Activated CD4-positive, alpha-beta T cell treated with anti-CD3 and anti-CD28 coated beads, Interleukin-2, amount 50 U/mL, for 24 hours (primary cell): ENCODE measurements at places on chromosomes 12 and 14.
A peak's percentile ranks its signal among the peaks of the same experiment; 100 is the strongest.

DNA sequence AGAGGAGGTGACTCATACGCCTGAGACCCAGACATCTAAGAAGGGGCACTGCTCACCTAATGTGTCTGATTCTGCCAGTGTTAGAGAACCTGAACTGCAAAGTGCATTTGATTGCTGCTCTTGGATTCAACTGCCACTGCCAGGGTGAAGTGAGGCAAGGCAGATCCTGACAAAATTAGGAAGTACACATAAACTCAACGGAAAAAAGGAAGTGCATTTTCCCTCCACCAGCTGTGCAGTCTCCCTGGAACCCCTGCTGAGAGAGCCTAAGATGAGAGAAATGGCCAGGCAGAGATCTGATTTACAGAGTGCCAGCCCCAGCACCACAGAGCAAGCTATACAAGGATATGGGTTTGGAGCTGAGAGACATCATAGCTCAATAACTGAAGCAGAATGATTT is 215.3 kb downstream of the SEC23A start:
- DNase-seq, result no peak

DNA sequence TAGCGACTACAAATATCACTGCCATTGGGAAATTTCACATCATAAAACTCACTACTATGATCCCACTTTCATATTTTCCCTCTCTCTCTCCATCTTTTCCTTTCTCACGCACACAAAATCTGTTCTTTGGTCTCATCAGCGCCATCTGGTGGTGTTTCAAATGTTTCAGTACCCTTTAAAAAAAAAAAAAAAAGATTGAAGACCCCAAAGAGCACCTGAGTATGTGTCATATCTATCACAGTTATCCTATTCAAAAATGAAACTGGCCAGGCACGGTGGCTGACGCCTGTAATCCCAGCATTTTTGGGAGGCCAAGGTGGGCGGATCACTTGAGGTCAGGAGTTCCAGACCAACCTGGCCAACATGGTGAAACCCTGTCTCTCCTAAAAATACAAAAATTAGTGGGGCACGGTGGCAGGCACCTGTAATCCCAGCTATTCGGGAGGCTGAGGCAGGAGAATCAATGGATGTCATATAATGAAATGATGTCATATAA is 72.4 kb downstream of the TTC9 start:
- DNase-seq, result peak; percentile 43

DNA sequence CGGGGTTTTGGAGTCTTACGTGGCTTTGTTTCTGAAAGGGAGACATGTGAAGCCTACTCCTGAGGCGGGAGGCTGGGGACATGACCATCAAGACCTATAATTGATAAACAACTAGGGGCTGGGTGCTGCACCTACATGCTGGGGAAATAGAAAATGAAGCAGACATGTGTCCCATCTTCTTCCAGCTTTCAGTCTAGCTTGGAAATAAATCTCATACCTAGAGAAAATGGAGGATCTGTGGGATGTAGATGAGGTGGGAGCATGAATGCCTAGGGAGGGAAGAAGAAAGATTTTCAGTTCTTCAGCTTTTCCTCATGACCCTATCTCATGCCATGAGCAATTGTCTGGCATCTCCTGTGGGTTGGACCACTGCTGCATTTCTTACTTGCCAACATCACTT is 22.1 kb downstream of the EMP1 start:
- no peak for DNase-seq

GRCh38 chr14:36217027-36217426 is 40.5 kb upstream of the PTCSC3 start:
- no peak for DNase-seq

DNA sequence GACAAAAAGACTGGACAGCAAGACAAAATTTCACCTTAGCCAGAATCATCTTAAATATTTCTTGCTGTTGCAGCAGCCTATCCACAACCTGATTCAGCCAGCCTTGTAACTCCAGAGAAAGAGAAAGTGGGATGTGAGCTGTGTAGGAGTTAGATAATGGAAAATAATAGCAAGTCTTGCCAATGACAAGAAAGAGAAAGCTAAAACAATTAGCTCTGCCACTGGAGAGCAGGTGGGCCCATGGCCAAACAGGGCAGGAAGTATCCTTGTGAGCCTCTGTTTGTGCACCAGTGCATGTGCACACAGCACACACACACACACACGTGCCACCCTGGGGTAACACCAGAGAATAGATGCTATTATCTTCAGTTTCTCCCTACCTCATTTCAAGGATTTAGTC is 106.0 kb upstream of the CCDC196 start:
- no peak for DNase-seq

GRCh38 chr14:106209755-106210154 is 683.4 kb downstream of the TMEM121 start:
- DNase-seq, result no peak

GRCh38 chr12:45655186-45655585 is 74.3 kb upstream of the ARID2 start:
- peak; percentile 17 for DNase-seq
